ENCODE measurements at places on chromosomes 4 and X.

- peak; percentile 74 for DNase-seq
Measured at GRCh38 chr4:168832763-168833575, 177.1 kb downstream of the CBR4 start.

DNA sequence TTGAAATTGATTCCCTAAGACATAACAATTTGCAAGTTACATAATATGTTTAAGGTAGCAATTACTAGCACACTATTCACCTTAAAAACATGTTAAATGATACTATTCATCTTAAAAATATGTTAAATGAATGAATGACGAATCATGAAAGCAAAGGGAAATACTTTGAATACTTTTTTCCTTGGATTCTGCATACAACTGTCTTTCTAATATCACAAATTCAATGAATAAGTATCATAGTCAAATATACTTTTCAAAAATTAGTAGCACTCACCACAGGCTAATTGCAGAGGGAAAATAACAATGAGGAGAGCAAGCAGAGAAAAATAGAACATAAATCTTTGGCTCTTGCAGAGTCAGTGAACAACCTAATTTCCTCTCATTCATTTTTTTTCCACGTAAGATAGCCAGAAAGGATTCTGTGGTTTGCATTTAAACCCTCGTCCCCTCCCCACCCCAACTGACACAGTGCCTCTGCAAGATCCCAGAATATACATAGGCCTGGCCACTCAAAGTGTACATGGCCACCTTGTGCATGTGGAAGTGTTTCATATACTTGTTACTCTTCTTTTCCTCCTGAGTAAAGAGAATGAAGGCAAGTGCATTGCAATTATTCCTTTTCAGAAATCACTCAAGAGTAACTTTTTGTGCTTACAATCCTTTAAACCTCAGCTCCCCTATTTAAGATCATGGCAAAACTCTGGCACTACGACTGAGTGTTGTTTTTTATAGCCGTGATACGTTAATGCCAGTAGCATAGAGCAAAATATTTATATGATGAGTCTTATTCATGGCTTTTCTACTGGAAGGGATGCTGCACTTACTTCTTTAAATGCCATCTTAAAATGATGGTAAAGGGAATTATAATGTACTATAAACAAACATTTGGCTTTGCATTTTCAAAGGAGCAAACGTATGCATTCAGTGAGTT, 236.4 kb downstream of the PDGFC start:
- no peak for DNase-seq

DNA sequence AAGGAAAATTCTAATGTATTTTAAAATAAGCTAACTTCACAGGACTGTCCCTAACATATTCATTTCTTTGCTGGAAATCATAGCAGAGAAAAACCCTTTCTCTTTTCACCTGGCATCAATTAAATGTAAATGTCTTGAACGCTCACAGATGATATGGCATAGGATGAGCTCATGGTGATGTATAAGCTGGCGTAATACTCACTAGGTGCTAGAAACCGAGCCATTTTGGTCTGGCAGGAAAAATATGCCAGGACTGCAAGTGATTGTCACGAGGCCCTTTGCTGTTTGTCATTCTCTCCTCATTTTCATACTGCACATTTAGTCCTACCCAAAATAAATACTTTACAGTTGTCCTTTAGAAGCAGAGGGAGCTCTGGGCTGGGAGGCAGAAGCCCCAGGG, 222.7 kb upstream of the LNX1 start:
- no peak for DNase-seq

GRCh38 chr4:37754410-37755185, 68.4 kb upstream of the RELL1 start:
- no peak for DNase-seq

- no peak for DNase-seq
Measured at GRCh38 chr4:100177855-100178254, 12.4 kb downstream of the DDIT4L start.

GRCh38 chrX:16125520-16126149, 2.3 kb downstream of the GRPR start:
- no peak for DNase-seq

DNA sequence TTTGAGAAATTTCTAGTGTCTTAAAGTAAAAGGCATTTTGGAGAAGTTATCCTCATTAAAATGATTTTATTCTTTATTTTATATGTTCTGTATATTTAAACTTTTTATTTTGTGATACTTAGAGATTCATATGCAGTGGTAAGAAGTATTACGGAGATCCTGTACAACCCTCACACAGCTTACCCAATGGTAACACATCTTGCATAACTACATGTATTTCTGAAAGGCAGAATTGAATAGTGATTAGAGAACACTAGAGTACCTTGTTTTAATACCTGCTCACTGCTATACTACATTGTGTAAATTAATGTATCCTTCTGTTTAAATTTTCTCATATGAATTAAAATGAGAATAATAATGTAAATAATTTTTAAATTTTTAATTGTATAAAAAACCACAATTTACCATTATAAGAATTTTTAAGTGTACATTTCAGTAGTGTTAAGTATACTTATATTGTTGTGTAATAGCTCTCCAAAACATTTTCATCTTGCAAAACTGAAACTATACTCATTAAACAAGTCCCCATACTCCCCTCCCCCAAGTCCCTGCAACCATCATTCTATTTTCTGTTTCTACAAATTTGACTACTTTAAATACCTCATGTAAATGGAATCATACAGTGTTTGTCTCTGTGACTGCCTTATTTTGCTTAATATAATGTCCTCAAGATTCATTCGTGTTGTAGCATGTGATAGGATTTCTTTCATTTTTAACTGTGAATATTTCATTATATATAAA, 45.4 kb downstream of the INTS12 start:
- no peak for DNase-seq

GRCh38 chr4:17385403-17385802, 126.5 kb downstream of the QDPR start:
- DNase-seq: no peak

GRCh38 chrX:3268829-3269228, 77.6 kb downstream of the MXRA5 start:
- no peak for DNase-seq

- no peak for DNase-seq
Measured at GRCh38 chr4:165369522-165369921, 9.3 kb upstream of the CPE start.

DNA sequence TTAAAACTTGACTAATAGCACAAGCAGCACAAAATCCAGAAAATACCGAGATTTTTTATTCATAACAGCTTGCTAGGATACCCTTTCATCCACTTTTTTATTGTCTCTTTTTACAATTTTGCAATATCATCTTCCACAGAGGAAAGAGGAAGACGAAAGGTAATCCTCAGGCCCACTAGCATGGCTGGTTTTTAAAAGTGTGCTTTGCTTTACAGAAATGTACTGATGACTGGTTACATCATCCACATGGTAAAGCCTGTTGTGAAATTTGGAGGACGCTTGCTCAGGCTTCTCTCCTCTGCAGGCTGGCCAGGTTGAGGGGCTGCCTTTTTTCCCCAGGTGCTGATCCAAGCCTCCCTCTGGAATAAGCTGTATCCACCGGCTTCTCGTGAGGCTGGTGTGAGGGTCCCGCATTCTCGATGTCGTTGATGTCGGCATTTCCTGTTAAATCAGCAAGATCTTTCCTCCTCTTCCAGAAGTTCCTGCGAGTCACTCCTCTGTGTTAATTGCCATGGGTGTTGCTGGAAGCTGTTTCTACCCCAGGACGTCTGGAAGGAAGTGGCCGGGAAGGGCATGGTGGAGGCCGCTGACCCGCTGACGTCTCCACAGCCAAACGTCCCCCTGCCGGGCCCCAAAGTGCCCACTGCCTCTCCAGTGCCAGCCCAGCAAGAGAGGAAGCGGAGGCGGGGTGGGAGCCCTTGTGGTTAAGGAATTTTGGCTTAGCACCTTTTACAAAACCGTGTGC, 5.8 kb upstream of the DGKQ start:
- no peak for DNase-seq

DNA sequence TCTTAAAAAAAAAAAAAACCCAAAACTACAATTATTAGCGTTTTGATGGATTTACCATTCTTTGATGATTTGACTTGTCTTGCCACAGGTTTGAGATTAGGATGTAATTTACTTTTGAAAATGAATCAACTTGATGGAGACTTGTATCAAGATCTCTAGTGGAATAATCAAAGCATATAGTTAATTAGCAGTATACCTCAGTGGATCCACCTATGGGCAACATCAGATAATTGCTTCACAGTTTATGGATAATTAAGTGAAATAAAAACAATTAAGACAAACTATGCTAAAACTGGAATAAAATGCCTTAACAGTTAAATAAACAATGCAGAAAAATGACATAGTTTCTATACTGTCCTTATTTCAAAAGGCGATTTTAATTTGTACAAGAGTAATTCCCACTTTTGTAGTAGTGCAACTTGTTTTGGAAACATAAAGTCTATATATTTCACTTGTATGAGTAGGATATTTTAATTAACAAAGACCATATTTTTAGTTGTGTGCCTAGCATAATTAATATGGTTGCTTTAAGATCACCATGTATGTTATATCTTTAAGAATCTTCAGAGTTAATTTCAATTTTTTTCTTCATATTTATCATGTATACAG, 4.2 kb downstream of the CPEB2 start:
- no peak for DNase-seq

DNA sequence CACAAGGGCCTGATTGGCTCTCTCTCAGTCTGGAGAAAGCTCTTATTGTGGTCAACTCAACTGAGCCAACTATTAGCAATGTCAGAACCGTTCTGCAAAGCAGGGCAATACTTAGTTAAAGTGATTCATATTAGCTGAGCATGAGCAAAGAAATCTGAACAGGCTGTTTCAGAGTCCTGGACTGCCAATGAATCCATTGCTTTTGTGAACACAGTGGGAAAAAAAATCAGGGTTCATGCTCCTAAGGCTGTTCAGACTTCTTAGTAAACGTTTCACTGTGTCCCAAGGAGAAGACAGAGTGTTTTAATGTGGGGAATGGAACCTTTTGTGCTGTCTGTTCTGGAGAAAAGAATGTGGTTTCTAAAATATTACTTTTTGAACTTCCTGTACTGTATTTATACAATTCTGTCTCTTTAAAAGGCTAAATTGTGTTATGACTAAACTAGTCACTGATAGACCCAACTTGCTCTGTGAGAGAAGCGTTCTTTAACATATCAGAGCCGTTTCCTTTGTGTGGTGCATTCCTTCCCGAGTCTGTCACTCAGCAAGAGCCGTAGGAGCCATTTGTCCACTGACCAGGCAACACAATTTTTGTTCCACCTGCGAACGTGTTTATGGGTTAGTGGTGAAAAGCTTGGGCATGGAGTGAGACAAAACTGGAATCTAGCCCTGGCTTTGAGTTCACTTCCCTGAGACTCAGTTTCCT, 366.1 kb downstream of the FBXO8 start:
- DNase-seq: no peak

GRCh38 chrX:45011131-45011530, 138.1 kb downstream of the KDM6A start:
- no peak for DNase-seq

GRCh38 chrX:6674734-6675133, 139.8 kb upstream of the VCX3A start:
- no peak for DNase-seq

DNA sequence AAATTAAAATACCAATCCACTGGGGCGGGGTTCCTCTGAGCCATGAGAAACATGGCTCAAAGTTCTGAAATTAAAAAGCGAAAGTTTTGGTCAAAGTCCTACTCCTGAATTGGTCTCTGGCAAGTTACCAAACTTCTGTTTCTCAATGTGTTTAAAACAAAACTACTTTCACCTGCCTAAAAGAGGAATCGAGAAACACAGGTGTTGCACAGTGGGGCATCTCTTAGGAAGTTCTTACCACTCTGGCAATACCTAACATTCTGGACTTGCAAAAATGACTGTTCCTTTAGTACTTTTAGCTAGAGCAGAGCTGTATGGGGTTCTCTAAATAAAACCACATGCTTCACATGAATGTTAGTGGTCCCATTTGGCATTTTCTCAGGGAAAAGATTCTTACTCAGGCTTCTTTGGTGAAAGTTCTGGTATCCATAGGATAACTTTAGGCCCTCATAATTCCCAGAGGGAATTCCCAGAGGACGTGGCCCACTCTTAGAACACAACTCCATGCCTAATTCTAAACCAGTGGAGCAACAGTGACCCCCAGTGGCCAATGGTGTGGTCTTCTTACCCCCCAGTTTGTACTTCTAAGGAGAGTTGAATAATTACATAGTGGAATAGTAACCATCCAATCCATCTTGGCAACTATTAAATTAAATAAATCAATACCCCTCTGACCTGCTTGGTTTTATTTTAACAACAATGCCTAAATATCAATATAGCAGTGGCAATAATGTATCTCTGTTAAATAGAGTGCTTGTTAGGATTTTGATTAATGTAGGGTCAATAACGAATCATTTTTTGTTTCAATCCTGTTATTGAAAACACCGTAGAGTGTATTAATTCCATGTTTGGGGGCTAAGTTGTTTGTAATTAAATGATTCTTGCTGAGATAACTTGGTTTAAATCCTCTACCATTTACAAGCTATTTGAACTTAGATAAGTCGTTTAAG, 21.9 kb downstream of the BMP3 start:
- peak; percentile 77 for DNase-seq

GRCh38 chr4:56701644-56702043, 20.5 kb upstream of the HOPX start:
- DNase-seq: no peak

- no peak for DNase-seq
Measured at GRCh38 chr4:7971881-7972500, 32.3 kb upstream of the AFAP1 start.

GRCh38 chrX:24133312-24133711, 16.2 kb upstream of the ZFX start:
- no peak for DNase-seq

GRCh38 chr4:8538076-8538702, 42.0 kb upstream of the GPR78 start:
- no peak for DNase-seq

- DNase-seq: no peak
Measured at GRCh38 chrX:50045823-50046222, 123.4 kb downstream of the CLCN5 start.

GRCh38 chr4:53991821-53992220, 72.6 kb downstream of the CHIC2 start:
- no peak for DNase-seq

GRCh38 chrX:120759685-120760084, 116.0 kb downstream of the CT47B1 start:
- no peak for DNase-seq

DNA sequence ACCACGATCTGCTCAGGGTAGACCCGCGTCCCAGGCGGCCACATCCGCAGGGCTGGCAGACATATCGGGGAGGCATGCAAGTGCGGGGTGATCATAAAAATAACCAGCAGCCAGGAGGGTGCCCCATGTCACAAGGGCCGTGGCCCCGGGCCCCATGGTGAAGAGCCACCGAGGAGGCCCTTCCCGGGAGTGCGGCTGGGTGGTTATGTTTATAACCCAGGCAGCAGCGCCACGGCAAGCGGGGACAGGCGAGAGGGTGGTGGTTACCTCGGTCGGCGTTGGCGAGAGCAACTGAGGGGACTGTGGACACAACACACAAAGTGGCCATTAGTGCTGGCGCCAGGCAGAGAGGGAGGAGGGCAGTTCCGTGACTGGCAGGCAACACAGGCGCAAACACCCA, 92.7 kb upstream of the AFAP1 start:
- DNase-seq: no peak

DNA sequence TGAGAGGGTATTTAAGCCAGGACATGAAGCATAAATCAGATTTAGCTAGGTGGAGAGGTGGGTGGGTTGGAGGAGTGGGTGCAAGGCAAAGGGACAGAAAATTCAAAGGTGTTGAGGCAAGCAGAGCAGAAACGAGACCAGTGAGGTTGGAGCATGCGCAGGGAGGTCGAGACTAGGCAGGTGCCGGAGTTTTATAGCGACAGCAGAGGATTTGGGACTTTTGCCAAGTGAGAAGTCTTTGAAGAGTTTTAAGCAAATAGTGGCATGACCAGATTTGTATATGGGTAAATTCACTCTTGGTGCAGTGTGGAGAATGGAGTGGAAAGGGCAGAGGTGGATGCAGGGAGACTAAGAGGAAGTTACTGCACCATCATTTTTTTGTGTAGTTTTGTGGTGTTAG, 107.0 kb upstream of the TLR2 start:
- no peak for DNase-seq

All from right forelimb (tissue), 1 donor.